Diencephalon (tissue), 1 donor: ENCODE measurements at places on chromosomes 3 and 15. TPM values are rescaled to one million over a fixed set of nuclear protein-coding genes. Genes with fewer than 3 reads are reported as not detected.

Gene ZNF80
- 0.23 TPM for total RNA-seq

Gene LTK
- 0.23 TPM for total RNA-seq

Gene GALNT15
- total RNA-seq, result 5.8 TPM

Gene CSPG4
- total RNA-seq, result 11.5 TPM

Gene INKA1
- 5.1 TPM for total RNA-seq

Gene SNURF
- 67.6 TPM for total RNA-seq

Gene SCG3
- total RNA-seq, result 52.6 TPM

Gene MAN2C1
- 58.6 TPM for total RNA-seq

Gene ETV5
- 22.6 TPM for total RNA-seq

Gene GAP43
- 418 TPM for total RNA-seq

Gene HRH1
- 7.8 TPM for total RNA-seq

Gene COL8A1
- 1.8 TPM for total RNA-seq

Gene ADAMTS9
- 8.5 TPM for total RNA-seq

Gene TIMMDC1
- 31.4 TPM for total RNA-seq

Gene FBXO22
- 20.3 TPM for total RNA-seq

Gene GOLGA8G
- not detected for total RNA-seq

Gene ELL3
- total RNA-seq, result 3.9 TPM

Gene GOLGA8R
- total RNA-seq, result 2.1 TPM

Gene DLL4
- 5.1 TPM for total RNA-seq

Gene SAXO2
- 14.8 TPM for total RNA-seq
